ENCODE measurements at places on chromosomes 5 and 9.

DNA sequence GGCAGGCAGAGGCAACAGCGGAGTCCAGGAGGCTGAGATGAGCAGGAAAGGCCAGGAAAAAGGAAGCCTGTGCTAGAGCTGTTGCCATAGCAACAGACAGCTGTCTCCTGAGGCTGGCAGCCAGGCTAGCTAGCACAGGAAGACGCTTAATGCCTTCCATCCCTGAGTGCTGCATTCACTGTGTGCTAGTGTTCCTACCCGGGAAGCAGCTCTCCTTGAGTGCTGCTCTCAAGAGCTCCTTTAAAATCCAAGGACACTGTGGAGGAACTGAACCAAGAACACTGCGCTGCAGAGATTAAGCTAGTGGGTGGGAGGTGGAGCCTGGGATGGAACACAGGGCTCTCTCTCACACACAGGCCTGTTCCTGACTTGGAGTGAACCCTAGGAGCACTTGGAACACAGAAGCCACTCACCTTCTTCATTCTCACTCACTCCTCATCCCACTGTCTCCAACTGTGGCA, 53.5 kb upstream of the IL7R start:
- DNase-seq = peak; percentile 69

DNA sequence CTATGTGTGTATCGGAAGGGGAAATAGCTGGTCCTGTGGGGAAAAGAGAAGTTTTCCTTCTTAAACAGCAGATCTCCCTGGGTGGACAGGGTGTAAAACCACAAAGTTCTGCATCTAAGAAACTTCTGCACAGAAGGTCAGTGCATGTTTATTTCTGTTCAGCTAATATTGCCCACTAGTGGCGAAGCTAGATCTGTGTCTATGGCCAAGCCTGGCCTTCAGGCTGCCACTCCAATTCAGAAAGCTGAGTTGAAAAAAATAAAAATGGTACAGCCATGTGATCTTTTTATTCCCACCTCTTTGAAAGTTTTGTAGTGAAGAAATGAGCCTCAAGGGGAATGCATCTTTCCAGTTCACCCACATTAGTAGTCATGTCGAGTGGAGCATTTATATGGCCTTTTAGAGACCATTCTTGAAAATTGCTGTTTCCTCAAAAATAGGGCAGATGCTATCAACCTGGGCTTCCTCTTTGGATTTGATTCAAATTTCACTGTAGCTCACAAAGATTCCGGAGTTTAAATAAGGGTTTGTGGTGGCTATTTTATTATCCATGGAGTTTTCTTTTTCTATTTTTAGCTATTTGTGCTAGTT, 488.0 kb downstream of the PRELID2 start:
- no peak for DNase-seq

- DNase-seq = no peak
These were observed 353 bp upstream of the PDGFRB start for GRCh38 chr5:150156027-150156368.

DNA sequence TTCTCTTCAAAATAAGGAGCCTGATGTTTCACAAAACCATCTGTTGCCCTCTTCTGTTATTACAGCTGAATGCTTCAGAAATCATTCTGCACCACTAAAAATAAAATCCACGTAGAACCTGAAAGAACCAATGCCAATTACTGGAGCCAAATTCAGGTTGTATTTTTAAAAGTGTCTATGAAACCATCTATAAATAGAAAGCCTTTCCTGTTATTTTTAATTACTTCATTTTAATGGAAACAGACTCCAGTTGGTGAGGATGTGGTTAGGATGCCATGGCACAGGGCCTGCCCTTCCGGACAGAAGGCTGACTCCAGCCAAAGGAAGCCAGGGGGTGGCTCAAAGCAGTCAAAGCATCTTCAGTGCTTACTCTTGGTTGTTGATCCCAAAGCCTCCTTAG, 119.8 kb downstream of the TENT4A start:
- DNase-seq = no peak

DNA sequence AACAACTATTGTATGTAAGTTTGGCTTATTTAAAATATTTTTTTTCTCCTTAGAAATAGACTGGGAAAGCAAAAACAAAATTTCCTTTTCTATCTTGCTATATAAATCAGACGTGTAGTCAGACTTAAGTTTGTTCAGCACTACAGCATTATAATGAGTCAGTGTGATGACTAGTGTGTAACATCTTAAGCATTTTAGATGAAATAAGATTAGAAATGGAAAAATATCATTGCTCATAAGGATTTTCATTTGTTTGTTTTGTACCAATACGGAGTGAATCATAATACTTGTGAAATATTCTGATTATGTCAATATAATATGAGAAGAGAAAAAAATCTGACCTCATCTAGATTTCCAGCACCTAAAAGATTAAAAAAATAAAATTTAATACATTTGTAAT, 64.7 kb upstream of the RICTOR start:
- DNase-seq = no peak

DNA sequence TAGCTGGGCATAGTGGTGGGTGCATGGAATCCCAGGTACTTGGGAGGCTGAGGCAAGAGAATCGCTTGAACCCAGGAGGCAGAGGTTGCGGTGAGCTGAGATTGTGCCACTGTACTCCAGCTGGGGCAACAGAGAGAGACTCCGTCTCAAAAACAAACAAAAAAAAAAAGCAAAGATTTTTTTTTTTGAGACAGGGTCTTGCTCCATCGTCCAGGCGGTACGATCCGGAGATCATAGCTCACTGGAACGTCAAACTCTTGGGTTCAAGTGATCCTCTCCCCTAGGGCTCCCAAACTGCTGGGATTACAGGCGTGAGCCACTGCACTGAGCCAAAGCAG, 37.6 kb downstream of the ABCA1 start:
- no peak for DNase-seq

DNA sequence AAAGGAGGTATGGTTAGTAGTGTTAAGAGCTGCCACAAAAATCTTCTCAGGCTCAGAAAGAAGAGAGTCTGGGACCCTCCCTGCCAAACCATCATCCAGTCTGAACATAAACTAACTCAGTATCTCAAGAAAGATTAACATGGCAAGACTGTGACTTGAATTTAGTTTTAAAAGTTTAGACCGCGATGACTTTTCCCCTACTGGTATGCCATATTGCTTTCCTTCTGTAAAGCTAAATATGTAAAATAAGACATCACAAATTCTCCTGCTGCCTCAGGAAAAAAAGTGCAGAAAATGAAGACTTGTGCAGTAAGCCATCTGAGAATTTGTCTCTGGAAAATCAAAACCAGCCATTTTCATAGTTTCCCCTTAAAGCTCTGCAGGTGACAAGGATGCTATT, 85.2 kb upstream of the STARD4 start:
- no peak for DNase-seq

GRCh38 chr5:79329453-79329852, 93.5 kb downstream of the JMY start:
- no peak for DNase-seq

DNA sequence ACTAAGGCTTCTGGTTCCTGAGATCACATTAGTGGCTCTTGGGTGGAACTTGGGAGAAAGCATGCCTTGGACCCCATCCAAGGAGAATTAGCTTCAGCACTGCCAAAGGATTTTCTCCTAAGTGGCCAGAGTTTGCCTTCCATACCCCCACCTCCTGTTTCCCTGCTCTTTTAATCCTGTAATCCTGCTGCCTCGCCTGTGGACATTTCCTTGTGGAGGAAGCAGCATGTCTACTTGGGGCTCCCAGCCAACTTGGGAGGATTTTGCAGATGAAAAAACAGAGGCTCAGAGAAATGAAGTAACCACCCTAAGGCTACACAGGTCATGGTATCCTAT, 1.6 kb downstream of the ARSI start:
- no peak for DNase-seq

GRCh38 chr5:34474573-34475021, 181.5 kb upstream of the RAI14 start:
- DNase-seq = no peak

DNA sequence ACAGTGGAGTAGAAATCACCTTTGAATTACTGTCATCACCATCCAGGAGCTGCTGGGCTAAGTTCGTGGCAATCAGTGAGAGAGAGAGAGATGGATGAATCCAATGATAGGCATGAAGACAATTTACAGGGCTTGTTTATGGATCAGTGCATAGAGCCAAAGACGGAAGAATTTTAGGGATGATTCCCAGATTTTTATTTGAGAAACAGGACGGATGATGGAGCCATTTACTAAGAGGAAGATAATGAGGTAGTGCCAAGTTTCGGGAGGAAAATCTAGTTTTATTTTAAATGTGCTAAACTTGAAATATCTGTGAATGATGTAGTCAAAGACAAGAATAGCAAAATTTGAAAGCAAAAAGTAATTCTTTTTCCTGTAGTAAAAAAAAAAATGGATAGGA, 394.2 kb upstream of the PAPPA start:
- DNase-seq = no peak

- DNase-seq = no peak
These were observed 88.8 kb upstream of the EQTN start for GRCh38 chr9:27385606-27386322.

GRCh38 chr5:43874772-43875171, 271.8 kb downstream of the NNT start:
- DNase-seq = no peak

DNA sequence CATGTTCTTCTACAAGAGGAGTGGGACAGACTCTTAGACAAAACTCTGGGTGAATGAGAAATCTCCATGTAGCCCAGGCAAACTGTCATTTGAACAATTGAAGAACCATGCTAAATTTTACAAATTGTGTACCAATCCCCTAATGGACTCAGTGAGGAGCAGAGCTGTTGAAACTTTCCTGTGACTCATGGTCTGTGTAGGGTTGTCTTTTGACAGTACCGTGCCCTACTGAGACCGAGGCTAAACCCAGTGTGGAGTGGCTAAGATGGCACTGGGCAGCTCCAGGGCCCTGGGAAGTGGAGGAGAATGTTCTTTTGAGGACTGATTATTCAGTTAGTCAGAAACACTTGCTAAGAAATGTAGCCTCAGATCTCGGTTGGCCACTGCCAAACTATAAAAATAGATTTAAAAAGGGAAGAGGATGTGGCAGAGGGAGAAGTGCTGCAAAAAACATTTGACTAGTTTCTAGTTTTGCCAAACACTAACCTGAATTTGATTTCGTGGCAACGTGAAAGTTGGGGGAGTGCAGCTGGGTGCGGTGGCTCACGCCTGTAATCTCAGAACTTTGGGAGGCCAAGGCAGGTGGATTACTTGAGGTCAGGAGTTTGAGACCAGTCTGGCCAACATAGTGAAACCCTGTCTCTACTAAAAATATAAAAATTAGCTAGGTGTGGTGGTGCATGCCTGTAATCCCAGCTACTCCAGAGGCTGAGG, 24.7 kb downstream of the POU4F3 start:
- DNase-seq = no peak

GRCh38 chr5:119070578-119070827, 384 bp upstream of the DMXL1 start:
- no peak for DNase-seq

- no peak for DNase-seq
These were observed 29.8 kb downstream of the MED27 start for GRCh38 chr9:132049900-132050299.

DNA sequence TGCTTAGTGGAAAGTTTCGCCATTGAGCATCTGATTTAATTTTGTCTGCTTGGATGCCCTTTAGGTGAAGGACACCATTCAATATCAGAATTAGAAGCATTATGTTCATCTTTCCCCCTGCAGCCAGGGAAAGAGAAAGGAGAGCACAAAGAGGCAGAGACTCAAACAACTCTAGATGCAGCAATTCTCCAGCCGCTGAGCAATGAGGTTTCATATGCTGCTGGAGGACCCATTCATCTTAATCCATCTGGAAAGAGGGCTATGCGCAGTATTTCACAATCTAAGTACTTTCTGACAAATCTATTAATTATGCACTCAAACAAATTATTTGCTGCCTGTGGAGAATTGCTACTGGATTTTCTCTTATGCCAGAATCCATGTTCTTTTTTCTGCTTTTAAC, 527.0 kb upstream of the TUSC1 start:
- no peak for DNase-seq

DNA sequence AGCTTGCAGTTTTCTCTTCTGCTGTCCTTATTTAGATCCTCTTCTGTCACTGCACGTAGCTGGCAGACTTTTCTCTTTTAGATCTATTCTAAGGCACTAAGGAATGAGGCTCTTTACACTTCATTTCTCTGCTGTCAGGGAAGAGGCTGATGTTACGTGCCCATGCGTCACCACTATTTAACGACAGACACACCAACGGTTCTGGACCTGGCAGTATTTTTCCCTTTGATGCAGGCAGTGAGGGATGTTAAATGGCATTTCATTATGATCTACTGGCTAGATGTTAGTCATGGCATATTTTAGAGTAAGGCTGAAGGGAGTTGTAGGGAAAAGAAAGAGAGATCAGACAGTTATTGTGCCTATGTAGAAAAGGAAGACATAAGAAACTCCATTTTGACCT, 8.2 kb upstream of the CRHBP start:
- DNase-seq = no peak

GRCh38 chr9:71322311-71322710, 200.9 kb upstream of the TRPM3 start:
- DNase-seq = no peak

- DNase-seq = no peak
These were observed 201.5 kb downstream of the FRMD3 start for GRCh38 chr9:83336706-83337105.

- DNase-seq = no peak
These were observed 110.9 kb downstream of the NTRK2 start for GRCh38 chr9:84780385-84780784.

GRCh38 chr5:141557681-141558136, 61.1 kb downstream of the DIAPH1 start:
- peak; percentile 90 for DNase-seq

DNA sequence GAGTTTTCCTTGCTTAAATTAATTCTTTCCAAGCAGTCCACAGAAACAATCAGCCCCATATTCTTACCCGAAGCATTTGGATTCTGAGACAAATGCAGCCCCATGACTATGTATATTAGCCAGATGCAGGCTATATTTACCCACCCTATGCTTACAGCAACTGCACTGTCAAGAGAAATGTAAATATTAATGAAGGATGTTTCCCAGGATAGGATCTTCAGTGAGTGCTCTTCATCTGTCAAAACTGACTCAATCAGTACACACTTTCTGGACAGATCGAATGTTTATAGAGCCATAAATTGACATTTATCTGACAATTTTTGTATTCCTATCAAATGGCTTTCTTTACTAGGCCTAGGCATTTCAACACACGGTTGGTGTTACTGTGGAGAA, 725.3 kb upstream of the SEMA6A start:
- no peak for DNase-seq

Measured in forelimb muscle (tissue), 1 donor.